ENCODE measurements at places on chromosomes 5 and 9. TPM values are rescaled to one million over a fixed set of nuclear protein-coding genes. Genes with fewer than 3 reads are reported as not detected.

DNA sequence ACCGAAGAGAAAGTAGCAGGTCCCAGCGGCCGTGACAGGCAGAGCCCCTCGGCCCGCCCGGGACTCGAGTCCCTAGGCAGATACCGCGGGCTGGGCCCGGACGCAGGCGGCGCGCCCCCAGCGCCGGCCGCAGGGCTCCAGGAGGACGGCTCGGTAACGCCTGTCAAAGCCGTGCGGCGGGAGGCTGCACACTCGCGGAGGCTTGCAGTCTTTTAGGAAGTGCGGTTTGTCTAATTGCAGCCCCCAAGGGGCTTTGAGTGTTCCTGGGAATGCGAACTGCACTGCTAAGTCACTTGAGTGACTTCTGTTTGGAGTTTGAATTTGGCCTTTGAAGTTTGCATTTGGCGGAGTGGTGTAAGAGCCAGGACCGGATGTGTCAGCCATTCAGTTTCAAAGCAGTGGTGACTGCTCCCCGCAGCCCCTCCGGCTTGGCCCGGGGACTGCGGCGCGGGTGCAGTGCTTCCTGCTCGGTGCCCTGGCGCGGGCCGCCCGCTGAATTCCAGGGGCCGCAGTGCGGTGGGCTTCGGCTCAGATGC, 1.3 kb downstream of the MAP3K1 start:
- H3K27ac ChIP-seq: peak overlapping the region; percentile 90
- H3K4me1 ChIP-seq: peaks cover 38% of the 10 kb centered on the region
- peak overlapping the region; percentile 93 for H3K4me3 ChIP-seq
- no peaks in the 10 kb centered on the region for H3K36me3 ChIP-seq
- no peaks in the 10 kb centered on the region for H3K27me3 ChIP-seq
- DNase-seq: peak; percentile 83

DNA sequence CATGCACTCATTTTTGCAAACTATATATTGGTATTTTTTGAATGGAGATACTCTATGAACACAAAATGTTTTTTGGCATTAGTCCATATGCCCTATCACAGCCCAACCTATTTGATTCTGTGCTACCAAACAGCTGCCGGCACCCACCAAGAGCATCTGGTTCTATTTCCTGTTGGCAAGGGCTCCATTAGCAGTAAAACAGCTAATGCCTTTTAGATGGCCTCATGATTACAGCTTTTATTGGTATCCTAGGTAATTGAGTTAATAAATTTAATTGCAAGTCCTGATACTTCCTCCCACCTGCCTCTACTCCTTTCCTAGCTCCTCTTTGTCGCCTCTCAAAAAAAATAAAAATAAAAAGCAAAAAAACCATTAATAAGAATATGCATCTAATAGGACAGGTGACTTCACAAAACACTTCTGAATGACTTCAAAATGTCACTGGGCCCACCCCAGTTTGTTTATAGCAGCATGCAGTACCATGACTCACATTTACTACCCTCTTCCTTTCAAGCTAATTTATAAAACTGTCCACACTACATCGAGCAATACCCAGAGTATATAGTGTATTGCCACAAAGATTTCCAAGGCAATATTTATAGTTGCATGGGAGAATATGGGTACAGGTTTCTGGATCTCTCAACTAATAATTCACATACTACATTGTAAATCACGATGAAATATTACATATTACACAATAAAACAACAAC, 620.4 kb downstream of the SLCO4C1 start:
- no peak overlapping the region for H3K27ac ChIP-seq
- no peak overlapping the region for H3K4me3 ChIP-seq
- no peaks in the 10 kb centered on the region for H3K27me3 ChIP-seq

- H3K27ac ChIP-seq: no peak overlapping the region
- H3K4me1 ChIP-seq: no peaks in the 10 kb centered on the region
- H3K36me3 ChIP-seq: no peaks in the 10 kb centered on the region
- no peak overlapping the region for H3K4me3 ChIP-seq
- H3K27me3 ChIP-seq: peaks cover 1% of the 10 kb centered on the region
- no peak for DNase-seq
Measured at GRCh38 chr9:88051138-88051537, 76.8 kb upstream of the CDK20 start.

The PCDHA9 gene
- total RNA-seq: not detected

The PLEKHG4B gene
- total RNA-seq: not detected

The IRX1 gene
- not detected for total RNA-seq

The ABL1 gene
- 28.1 TPM for total RNA-seq

Measured in natural killer cell treated with Interleukin-12 subunit alpha and Interleukin-12 subunit beta and Interleukin-15 and Interleukin-18, amount 100 ng/mL, for 72 hours (primary cell).